ENCODE measurements at places on chromosomes 12 and 14.

- DNase-seq: no peak
These were observed 89.3 kb downstream of the DUSP6 start for GRCh38 chr12:89262855-89263552.

DNA sequence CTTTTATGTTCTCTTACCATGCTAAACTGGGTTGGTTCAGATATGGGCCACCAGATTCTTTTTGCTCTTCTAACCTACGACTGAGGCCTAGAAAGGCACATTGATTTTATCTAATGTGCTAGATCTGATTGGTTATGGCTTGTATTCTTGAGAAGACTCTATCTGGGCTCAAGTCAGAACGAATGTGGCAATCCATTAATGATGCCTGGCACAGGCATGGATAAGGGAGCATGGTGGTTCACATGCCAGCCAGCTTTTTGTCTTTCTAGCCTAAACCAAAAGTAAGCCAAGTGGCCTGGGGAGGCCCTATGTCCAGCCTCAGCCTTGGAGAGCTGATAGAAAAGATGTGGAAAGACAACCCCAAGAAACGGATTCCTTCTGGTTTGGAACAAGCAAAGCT is 82.7 kb downstream of the KNTC1 start:
- no peak for DNase-seq

GRCh38 chr14:61860294-61860918 is 98.2 kb downstream of the SNAPC1 start:
- no peak for DNase-seq

DNA sequence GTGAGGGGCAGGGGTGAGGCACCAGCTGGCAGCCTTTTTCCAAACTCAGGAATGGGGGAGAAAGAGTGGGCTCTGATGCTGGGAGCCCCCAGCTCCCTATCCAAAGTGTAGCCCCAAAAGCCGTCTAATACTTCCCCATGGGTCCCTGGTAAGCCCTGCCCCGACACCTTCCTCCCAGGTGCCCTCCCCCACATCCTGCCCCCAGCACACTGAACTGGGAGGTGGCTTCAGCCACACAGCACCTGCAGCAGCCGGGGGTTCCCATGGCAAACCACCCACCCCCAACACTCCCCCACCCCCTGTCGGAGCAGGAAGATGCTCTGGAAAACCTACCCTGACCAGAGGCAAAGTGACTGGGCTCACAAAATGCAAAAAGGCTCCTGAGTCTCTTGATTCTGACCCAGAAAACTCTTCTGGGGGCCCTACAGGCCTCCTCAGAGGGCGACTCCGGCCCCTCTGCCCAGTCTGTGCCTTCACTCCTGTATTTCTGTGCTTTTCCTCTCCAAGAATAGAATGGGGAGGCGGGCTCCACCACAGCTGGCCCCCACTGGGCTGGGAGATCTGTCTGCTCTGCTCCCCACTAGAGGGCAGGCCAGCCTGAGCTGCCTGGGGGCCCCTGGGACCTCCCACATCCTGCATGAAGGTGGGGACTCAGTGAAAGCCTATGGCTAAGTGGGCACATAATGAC is 81.6 kb downstream of the ITPK1 start:
- no peak for DNase-seq

- DNase-seq: peak; percentile 47
These were observed 5.8 kb upstream of the PHLDA1 start for GRCh38 chr12:76037130-76038103.

Data from SW 1271 (cell line).